Placental pericyte (primary cell): ENCODE measurements at places on chromosomes 6 and 20. TPM values are rescaled to one million over a fixed set of nuclear protein-coding genes. Genes with fewer than 3 reads are reported as not detected.

The LYRM2 gene
- total RNA-seq = 18.6 and 25.5 TPM in 2 replicates

The RAET1G gene
- 1.3 and 1.6 TPM in 2 replicates for total RNA-seq

The DEFB132 gene
- total RNA-seq = not detected in 2 replicates

The PLEKHG1 gene
- 1.3 and 2.0 TPM in 2 replicates for total RNA-seq

The TXLNB gene
- under 0.01 and 0.29 TPM in 2 replicates for total RNA-seq

The MYO6 gene
- total RNA-seq = 9.0 and 11.0 TPM in 2 replicates

The GFOD1 gene
- 9.4 and 10.3 TPM in 2 replicates for total RNA-seq

The BTN1A1 gene
- not detected in 2 replicates for total RNA-seq

The SLC22A16 gene
- not detected in 2 replicates for total RNA-seq

The OR2J3 gene
- not detected in 2 replicates for total RNA-seq
